Fibroblast of lung (primary cell): ENCODE measurements at places on chromosomes 6 and 20.

- DNase-seq = no peak
These were observed 266.6 kb upstream of the BTBD3 start for GRCh38 chr20:11651138-11651537.

DNA sequence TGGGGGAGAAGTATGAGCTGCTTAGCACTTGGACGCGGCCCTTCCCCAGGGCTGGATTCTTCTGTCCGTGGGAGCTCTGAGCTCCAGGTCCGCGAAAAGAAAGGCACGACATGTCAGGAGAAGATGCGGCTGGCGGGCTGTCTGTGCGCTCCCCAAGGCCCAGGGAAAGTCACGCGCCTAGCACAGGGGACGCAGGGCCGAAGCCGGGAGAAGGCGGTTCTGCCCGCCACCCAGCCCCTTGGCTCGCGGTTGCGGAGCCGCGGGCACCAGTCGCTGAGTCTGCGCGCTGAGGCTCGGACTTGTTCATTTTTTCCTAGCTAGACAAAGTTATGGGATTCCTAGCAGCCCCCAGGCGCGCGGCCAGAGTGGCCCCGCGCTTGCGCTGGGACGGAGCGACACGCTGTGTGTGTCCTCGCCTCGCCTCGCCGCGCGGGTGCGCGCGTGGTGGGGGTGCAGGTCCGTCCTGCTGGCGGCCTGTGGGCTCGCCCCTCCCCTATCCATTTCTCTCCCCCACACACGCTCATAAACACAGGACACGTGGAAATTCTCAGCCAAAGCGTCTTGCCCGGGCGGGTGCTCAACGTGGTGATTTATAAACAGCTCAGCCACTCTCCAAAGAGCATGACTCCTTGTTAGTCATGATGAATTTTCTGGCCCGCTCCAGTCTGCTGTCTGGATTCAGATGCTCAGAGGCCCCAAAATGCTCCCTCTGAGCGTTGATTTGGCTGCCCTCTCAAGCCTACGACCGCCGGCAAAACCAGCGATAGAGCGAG is 1.9 kb upstream of the POU3F2 start:
- DNase-seq = peak; percentile 95

DNA sequence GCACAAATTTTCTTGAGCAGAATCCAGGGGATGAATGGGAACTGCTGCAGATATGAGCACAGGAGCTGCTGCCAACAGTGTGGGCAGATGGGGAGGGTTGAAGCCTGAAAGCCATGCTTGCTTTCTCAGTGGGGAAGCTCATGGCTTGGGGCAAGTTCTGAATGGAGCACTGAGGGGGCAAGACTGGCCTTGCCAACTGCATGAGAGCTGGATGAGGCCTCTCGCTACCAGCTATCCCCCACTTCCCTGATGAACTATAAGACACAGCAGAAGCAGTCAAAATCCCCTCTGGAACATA is 28.3 kb downstream of the TREM1 start:
- no peak for DNase-seq

DNA sequence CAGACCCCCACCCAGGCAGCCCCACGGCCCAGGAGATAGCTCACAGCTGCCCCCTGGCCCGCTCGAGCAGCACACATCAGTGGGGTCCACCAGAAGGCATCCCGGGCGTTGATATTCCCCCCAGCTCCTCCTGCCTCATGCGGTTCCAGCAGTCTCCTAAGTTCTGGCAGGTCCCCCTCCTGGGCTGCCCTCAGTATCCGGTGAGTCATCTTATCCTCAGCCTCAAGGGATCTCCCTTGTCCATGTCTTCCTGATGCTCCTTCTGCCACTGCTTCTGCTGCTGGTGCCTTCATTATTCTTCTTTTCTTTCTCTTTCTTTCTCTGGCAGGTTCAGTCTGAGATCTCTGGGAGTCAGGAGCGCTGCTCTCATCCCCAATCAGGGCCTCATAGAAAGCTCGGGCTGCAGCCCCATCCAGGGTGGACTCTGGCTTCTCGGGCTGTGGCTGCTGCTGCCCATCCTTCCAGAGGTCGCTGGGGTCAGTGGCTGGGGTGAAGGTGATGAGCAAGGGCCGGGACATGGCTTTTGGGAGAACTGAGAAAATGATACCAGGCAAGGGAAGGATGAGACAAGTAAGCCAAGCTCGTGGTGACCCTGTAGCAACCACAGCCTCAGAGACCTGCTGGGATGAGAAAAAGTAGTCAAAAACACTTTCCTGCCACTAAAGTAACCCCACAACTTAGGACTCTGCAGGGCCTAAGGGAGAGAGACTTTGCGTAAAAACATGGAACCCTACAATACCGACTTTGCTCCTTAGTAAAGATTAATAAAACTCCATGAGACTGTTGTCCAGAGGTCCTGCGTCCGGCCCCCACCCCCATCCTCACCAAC is 622 bp downstream of the GPANK1 start:
- peak; percentile 75 for DNase-seq

- DNase-seq = no peak
These were observed 2.7 kb downstream of the PCMTD2 start for GRCh38 chr20:64258071-64258823.

GRCh38 chr6:74283532-74283931 is 587.5 kb downstream of the CD109 start:
- DNase-seq = no peak

- no peak for DNase-seq
These were observed 38.2 kb downstream of the TMX4 start for GRCh38 chr20:7981374-7981773.

GRCh38 chr6:17820055-17820454 is 113.3 kb upstream of the NUP153 start:
- no peak for DNase-seq

- no peak for DNase-seq
These were observed 356.3 kb downstream of the ZFAND3 start for GRCh38 chr6:38175786-38176185.

DNA sequence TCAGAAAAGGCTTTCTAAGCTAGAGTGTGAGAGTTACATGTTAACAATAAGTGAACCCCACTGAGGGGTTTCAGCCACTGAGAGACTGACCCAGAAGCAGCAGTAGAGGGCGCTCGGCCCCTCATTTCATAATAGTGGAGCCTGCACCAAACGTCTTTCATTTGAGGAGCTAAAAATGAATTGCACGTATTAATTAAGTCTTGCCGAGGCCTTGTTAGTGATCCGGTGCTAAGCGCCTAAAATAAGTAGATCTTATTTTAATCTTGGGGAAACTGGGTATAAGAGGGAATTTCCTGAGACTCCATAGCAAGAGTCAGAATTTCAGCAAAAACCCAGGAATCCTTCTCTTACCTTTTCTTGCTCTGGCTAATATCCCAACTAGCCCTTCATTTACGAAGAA is 209.7 kb downstream of the FARS2 start:
- peak; percentile 51 for DNase-seq

DNA sequence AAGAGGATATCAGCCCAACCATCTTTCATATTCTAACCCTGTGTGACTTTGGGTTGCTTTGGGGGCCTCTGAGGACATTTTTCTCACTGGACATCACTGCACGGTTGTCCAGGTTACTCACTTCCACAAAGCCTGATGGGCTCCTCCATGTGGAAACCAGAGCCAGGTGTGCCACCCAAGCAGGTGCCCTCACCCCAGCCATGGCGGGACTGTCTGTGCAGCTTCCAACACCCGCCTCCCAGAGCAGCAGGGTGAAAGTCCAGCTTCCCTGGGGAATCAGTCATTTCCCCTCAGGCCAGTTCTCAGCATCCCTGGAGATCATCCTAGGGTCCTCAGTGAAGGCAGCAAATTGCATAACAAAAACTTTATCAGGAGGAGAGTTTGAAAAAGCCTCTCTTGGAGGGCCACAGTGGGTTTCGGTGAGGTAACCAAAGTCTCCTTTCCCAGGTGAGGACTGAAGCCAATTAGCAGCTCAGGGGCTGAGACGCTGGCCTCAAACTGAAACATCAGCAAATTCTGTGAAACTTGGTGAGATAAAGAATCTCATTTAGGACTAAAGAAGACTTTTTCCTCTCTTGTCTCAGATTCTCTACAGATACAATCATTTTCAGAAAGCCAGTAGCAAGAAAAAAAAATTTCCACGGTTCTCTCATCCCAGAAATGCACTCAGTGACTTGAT is 289.6 kb upstream of the CDH4 start:
- no peak for DNase-seq

GRCh38 chr6:164507206-164507940 is 802.0 kb downstream of the C6orf118 start:
- no peak for DNase-seq

- no peak for DNase-seq
These were observed 434.5 kb downstream of the HDGFL1 start for GRCh38 chr6:23003671-23004467.

DNA sequence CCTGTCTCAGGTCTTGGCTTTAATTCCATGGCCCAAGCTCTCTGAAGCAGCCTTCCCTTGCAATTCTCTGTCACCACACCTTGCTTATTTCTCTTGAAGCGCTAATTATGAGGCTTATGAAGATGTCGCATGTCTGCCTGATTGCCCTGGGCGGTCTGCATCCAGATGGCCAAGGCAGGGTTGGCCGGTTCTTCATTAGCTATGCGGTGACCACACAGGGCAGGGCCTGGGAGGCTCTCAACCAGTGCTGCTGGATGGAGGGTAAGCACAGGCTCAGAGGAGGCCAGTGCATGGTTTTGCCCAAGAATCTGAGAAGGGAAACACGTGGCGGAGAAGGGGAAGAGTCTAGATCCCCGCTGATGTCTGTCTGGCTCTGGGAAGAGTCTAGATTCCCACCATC is 528.7 kb downstream of the CDH26 start:
- no peak for DNase-seq

DNA sequence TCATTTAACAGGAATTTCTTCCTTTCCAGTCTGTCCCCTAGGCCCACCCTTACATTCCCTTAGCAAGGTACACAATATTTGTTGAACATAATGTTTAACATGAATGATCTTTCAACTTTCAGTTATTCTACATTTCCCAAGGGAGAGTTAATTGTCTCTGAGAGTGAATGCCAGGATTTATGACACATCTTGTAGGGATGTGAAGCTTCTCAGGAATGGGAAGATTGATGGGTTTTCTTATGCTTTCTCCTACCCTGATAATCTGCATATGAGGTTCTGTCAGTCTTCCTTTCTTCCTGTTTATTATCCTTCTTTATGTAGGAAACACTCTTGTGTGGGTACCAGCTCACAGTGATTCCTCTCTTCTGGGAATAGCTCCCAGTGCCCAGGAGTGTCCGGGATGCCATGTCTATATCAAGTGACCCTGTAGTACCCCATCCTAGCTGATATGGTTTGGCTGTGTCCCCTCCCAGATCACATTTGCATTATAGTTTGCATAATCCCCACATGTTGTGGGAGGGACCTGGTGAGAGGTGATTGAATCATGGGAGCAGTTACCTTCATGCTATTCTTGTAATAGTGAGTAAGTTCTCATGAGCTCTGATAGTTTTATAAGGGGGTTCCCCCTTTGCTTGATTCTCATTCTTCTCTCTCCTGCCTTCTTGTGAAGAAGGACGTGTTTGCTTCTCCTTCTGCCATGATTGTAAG is 7.1 kb upstream of the FYN start:
- peak; percentile 76 for DNase-seq

- no peak for DNase-seq
These were observed 88.9 kb upstream of the FOXQ1 start for GRCh38 chr6:1222728-1223595.

- no peak for DNase-seq
These were observed 17.8 kb downstream of the GRM4 start for GRCh38 chr6:34128045-34128444.

- no peak for DNase-seq
These were observed 150.2 kb downstream of the TBC1D7 start for GRCh38 chr6:13178107-13178506.

- peak; percentile 59 for DNase-seq
These were observed 71.6 kb upstream of the FBXL4 start for GRCh38 chr6:99019381-99019780.

GRCh38 chr6:56595490-56596122 is 47.1 kb downstream of the DST start:
- DNase-seq = peak; percentile 54
